Daoy (cell line): ENCODE measurements at places on chromosomes 7 and 10.

DNA sequence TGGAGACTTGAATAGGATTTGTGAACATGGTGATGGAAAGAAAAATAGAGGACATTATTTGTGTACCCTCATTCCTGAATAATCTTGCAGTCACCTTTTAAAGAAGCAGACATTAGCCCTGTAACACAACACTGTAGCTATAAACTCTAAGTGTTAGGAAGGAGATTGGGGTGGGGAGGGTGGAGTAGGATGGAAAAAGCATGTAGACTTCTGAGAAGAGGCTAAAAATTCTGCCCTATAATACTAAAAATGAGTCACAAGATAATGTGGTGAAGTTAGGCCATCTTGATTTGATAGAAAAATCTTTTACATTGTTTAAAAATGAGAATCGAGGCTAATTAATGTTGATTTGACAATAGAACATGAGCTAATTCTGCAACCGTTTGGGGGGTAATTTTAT lies 128.8 kb downstream of the LCOR start:
- no peak for DNase-seq

DNA sequence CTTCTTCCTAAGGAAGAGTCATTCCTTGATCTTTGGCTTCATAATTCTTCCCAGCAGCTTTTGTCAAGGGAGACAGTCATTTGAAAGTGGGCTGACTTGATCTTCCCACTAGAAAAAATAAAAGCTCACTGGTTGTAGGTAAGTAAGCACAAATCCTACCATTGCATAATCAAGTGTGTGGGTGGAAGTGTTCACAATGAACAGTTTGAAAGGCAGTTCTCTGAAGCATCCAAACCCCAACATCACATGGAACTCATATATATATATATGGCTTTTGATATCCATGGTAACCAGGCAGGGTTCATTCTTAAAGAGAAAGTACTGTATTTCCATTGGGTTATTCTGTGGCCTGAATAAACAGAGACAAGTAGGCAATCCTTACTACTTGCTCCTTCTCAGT lies 51.6 kb downstream of the ARMH3 start:
- no peak for DNase-seq

- no peak for DNase-seq
These were observed 7.6 kb upstream of the SLC26A3 start for GRCh38 chr7:107810626-107811025.

DNA sequence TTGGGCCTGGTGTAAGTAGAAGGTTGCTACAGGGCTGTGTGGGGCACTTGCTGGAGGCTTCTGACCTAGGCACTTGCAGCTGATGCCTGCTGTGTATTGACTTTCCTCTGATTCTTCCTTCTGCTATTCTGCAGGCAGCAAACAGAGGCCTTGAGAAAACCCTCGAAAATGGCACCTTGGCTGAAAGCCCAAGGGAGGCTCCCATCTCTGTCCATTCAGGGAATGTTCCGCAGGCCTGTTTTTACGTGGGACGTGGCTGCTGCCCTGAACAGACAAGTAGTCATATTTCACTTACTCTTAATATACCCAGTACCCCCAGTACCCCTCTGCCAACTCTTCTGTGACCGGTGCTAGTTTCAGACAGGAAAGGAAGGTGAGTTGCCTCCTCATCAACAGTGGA lies 664.7 kb downstream of the INHBA start:
- no peak for DNase-seq

DNA sequence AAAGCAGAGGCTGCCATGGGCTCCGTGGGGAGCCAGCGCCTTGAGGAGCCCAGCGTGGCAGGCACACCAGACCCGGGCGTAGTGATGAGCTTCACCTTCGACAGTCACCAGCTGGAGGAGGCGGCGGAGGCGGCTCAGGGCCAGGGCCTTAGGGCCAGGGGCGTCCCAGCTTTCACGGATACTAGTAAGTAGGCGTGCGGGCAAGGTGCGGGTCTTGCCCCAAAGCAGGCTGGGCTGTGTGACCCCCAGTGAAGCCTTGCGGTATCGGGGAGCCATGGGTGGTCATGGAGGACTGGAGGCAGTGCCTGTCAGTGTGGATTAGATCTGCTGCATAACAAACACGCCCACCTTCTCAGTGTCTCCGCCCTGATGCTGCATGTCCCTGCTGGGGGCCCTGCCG lies 5.1 kb downstream of the SLC29A4 start:
- no peak for DNase-seq

DNA sequence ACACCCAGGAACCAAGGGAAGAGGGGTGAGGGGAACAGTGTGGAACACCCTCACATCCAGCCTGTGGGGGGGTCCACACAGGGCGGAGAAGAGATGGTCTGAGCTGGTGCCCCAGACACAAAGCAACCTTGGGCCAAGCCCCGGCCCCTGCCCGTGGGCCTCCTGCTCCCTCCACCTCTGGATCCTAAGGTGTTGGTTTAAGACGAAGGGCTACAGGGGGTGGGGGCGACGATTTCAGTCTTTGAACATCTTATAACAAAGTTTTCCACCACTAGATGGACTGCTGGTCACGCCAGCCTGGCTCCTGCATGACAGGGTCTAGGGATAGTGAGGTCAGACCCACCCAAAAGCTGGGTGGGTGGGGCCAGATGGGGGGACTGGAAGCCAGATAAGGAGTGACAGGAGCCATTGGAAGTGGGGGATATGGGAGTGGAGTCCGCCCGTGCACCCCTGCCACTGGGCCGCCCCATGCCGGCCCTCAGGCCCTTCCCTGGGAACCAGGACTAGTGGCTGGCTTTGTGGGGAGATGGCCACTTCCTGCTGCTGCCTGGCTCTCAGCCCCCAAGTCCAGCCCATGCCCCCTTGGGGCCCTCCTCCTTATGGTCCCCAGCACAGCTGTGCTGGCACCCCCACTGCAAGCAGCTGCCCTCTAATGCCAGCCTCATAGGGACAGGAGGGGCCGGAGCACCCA lies 98.4 kb downstream of the RGS10 start:
- DNase-seq, result no peak

GRCh38 chr10:8121201-8121890 lies 66.9 kb downstream of the GATA3 start:
- no peak for DNase-seq

DNA sequence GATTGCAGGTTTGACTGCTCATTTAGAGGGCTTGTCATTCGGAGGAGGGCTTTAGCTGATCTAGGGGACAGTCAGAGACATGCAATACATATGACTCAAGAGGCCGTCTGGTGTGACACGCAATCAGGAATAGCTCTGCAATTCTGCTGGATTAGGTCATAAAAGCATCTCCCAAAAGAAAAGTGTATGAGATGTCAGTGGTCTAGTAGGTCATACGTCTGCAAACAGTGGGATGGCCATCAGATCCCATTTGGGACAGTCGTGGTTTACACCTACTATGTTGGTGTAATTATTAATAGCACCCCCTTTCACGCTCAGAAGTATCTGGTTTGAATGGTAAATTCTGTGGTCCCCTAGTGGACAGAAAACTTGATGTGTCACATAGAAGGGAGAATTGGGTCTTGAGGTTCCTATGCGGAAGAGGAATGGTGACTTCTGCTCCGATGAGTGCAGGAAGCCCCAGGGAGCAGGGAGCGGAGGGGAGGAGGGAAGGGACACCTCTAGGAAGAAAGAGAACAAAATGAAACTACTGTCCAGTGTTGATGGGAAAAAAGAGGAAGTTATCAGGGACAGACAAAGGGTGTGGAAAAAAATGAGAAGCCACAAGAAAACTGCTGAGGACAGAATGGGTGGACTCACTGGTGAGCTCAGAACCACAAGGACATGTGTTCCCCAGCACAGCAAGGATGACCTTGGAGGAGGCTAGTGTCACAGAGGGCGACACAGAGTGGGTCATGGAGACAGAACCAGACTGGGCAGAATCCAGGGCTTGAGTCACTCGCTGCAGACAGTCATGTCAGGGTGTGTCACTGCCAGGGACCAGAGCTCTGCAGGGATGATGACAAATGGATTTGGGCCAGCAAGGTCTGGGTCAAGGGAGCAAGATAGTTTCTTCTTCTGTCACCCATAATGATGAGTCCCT lies 59.9 kb downstream of the MAP3K8 start:
- DNase-seq, result peak; percentile 20

GRCh38 chr10:49076319-49076718 lies 39.0 kb downstream of the VSTM4 start:
- no peak for DNase-seq

DNA sequence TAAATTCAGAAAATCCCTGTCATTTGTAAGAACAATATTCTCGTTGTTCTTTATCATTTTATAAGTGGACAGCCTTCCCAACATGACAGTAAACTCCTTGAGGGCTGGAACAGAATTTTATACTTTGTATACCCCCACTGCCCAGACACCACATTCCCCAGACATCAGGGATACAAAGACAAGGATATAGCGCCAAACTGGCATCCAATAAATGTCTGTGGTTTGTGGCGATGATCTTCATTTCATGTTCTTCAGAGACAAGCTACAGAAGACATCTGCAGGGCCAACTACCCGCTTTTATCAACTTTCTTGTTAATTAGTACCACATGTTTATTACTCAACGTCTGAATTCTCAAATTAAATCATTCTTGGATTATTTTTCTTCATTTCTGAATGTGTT lies 155.9 kb downstream of the ATE1 start:
- DNase-seq, result no peak

- DNase-seq, result no peak
These were observed 53.5 kb downstream of the OR13A1 start for GRCh38 chr10:45261946-45262345.

- no peak for DNase-seq
These were observed 140.0 kb downstream of the CHCHD3 start for GRCh38 chr7:132941905-132942304.

GRCh38 chr7:22860784-22861482 lies 38.3 kb upstream of the TOMM7 start:
- no peak for DNase-seq

DNA sequence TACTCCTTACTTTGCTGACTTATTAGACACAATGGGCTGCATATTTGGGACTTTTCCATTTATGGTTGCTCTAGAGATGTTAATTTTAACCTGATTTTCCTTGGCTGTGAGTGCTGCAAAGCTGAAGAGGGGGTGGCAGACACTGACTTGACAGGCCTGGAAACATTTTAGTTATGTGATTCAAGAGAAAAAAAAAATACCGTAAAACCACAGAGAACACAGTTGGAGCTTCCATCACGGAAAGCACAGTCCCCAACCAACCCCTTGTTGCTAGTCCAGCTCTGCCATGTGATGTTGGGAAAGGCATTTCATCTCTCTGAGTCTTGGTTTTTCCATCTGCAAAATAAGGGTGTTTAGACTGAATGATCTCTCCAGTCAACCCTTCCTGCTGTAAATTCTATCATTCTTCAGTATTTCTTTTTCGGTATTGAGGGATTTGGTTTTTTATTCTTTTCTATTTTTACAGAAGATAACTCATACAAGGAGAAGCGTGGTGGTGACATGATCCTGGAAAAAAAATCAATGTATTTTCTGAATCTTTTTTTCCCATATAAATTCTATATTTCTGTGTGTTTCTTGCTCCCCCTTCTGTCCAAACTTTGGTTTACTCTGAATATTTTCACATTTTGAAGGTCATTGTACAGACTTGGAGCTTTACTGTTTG lies 246.1 kb downstream of the REEP3 start:
- DNase-seq, result no peak

DNA sequence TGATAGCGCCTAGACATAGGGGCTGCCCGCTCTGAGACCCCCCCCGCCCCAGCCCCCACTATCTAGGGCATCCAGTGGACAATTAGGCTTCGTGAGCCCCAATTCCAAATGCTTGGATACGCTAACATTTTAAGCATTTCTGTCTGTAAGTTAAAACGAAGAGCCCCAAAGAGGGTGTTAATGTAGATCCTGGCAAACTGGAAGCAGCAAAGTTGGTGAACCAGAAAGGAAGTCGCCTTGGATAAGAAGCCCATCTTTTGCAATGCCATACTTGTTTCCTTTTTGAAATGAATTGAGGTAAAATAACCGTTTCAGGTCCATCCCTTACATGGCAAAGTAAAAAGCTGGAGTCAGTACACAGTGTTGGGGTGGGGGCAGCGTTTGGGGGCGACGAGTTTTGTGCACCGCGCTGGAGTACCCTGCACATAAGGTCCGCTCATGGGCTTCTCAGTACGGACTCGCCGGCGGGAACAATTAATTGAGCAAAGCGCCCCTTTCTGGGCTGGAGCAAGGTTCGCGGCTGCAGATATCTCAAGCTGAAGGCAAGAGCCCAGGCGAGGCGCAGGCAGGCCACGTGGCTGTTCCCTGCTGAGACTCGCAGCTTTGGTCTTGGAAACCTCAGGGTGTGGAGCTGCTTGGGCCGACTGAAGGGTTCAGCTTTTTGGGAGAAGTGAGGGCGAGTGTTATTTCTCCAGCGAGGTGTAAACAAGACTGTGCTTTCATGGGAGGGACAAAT lies 1.4 kb upstream of the TWIST1 start:
- DNase-seq, result no peak

GRCh38 chr7:29647020-29647654 lies 83.5 kb downstream of the PRR15 start:
- peak; percentile 31 for DNase-seq

GRCh38 chr10:131816157-131816775 lies 84.5 kb upstream of the PPP2R2D start:
- DNase-seq, result no peak

DNA sequence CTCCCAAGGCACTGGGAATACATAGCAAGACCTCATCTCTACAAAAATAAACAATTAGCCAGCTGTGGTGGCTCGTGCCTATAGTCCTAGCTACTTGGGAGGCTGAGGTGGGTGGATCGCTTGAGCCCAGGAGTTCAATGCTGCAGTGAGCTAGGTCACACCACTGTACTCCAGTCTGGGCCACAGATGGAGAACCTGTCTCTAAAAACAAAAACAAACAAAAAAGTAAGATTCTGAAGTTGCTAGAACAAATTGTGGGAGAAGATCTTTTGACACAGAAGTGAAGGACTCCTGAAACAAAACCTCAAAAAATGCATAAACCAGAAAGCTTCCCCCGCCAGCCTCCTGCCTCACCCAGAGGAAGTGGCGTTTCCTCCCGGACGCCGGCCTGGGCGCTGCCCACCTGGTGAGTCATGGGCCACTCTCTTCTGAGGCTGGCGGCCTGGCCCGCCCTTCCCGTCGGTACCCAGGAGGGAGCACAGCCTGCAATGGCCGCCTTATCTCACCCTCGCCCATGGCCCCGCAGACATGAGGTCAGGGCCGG lies 25.4 kb upstream of the ELN start:
- peak; percentile 98 for DNase-seq

DNA sequence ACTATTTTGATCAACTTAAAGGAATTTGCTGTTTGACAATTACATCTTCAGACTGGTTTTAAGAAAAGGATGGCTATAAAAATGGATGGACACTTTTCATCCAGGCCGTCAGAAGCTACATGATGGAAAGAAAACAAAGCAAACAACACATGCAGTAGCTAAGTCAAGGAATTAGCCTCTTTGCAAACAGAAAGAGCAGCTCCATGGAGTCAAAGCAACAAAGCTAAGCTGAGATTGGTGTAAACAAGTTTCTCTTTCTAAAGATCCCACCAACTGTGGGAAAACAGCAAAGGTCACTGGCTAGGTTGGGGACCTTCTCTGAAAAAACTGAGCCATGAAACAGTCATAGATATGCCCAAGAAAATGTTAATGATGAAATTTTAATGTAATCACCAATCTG lies 98.9 kb downstream of the RNF133 start:
- DNase-seq, result no peak

- no peak for DNase-seq
These were observed 45.5 kb downstream of the TNPO3 start for GRCh38 chr7:129009437-129009836.
